ACHN (cell line): ENCODE measurements at places on chromosomes 5 and 9.

- no peak for DNase-seq
These were observed 109.6 kb downstream of the BAAT start for GRCh38 chr9:101274971-101275768.

DNA sequence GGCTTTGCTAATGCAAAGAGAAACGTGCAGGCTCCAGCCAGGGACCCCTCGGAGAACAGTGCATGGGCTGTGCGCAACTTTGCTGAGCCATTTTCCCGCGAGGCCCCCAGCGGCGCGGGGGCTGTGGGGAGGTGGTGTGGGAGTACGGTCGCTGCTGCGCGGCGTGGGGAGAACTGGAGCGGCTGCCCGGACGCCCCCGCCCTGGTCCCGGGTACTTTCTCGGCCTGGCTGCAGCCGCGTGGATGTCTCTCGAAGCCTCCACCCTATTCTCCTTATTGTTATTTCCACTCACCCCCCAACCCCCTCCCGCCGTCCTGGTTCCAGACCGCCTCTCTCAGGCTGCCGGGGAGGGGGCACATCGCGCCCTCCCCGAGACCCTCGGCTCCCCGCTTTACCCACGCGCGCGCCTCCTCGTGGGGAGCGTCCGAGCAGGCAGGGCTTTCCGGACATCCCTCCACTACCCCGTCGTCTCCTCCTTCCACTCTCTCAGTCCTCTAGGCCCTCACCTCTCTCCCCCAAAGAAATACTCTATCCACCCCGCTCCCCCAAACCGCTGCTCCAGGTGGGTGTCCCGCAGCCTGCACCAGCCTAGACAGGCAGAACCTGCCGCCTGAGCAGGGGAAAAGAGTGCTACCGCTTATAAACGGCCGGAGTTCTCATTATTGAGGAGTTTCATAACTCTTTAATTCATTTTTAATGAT, 68.6 kb upstream of the TBCA start:
- no peak for DNase-seq

DNA sequence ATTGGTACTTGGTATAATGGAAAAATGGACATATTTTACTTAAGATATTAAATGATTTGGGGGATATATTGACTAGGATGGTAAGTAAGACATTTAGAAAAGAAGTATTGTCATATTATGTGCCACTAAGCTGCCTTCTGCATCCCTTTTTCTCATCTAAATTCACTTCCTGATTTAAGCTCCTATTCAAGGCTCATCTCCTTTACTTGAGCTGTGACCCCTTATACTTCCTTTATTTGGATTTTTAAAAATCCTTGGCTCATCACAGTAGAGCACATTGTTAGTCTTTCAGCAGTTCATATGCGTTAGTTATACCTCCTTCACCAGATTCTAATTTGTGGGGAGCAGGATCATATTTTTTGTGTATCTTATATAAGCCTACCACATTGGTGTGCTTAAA, 6.6 kb downstream of the COMMD10 start:
- DNase-seq = no peak

GRCh38 chr5:148833122-148833521, 6.7 kb downstream of the ADRB2 start:
- DNase-seq = no peak

DNA sequence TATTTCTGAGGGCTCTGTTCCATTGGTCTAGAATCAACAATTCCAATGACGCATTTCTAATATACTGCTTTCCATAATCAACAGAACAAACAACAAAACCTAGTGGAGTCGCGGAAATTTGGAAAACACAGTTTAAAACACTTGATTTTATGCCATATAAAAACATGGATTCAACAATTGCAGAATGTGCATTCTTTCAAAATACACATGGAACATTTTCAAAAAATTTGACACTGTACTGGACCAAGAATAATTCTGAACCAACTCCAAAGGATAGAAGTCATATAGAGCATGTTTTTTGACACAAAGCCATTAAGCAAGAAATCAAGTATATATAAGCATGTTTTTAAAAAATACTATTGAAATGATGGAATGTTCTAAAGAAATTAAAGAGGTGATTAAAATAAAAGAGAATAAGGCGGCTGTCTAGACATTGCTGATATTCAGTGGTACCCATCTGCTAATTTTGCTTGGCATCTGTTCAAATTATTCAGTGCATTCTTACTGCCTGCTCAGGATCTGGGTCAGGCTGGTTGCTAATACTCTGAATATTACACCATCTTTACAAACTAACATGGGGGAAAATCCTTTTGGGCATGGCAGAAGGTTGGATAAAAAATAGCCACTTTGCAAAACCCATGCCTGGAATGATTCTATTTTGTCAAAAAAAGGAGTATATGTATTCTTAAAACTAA, 221.3 kb downstream of the NPR3 start:
- no peak for DNase-seq

DNA sequence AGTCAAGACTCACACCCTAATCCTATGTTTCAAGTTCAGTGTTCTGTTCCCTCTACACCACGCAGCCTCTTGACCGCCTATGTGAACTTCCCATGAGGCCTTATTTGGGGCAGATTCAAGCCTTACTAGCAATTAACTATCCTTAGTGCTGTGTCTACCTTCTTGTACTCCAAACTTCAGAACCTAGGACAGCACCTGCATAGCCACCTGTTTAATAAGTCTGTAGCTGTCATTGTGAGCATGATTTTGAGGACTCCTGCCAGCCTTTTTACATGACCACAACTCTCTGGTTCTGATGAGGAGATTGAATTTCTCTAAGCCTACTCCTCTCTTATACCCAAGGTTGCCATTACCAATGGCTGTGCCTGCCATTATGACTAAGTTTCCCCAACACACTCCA, 50.8 kb upstream of the PCSK1 start:
- DNase-seq = peak; percentile 49

- DNase-seq = no peak
These were observed 457.3 kb downstream of the ZNF608 start for GRCh38 chr5:124289130-124289529.

DNA sequence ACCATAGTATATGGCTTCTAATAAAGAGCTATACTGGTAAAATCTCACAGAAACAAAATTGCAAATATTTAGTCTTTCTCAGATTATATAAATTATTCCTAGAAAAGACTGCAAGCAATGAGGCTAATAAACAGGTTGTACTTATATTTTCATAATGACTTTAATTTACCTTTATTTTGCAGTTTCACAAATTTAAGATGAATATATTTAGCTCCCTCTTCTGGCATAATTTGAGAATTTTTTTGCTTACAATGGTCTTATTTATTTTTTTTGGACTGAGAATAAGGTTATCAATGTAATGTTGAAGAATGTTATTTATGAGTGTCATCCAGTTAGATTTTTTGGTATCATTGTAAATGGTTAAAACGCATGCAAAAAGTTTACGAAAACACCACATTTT, 56.7 kb downstream of the PIK3R1 start:
- peak; percentile 39 for DNase-seq

DNA sequence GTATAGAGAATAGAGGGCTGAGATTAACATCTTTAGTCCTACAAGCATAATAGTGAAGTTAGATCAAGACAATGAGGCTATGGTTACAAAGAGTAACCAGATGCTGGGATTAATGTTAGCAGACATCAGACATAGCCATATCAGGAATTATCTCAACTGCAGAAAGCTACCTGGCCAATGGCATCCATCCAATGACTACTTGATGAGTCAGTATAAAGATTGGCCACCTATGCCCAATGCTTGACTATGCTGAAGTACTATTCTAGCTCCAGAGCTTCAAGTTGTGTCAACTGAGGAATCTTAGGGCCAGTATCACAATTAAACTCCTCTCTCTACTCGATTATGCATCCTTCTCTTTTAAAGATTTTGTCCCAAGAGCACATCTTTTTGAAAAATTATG, 541.4 kb downstream of the PRELID2 start:
- DNase-seq = no peak

DNA sequence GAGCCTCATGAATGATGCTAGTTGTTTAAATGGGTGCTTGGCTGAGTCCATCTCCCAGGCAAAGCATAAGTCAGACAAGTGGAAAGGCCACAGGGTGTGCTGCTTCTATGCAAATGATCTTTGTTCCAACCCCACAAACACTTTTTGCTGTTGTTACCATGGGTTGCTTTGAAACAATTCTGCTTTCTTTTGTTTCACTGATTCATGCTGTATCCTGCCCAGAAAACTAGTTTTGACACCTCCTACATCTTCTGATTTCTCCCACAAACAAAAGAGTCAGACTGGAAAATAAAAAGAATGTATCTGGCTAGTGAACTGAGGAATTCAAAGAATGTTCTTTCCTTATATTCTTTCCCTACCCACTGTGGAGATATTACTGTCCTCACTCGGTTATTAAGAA, 298.6 kb downstream of the DIRAS2 start:
- DNase-seq = peak; percentile 5

GRCh38 chr9:111040494-111040893, 2.2 kb upstream of the LPAR1 start:
- DNase-seq = no peak

DNA sequence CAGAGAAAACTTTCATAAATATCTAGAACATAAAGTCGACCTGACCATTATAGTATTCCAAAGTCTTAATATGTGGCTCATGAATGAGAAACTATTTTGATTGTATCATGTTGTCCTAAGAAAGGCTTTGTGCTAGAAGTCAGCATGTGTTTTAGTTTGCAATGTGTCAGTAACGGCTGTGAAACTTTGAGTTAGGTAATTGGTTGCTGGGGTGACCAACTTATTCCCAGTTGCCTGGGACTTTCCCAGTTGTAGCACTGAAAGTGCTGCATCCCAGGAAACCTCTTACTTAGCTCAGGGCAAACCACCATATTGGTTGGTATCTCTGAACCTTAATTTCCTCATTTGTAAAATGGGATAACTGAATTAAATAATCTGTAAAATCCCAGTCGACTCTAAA, 114.6 kb upstream of the SLC12A2 start:
- no peak for DNase-seq

DNA sequence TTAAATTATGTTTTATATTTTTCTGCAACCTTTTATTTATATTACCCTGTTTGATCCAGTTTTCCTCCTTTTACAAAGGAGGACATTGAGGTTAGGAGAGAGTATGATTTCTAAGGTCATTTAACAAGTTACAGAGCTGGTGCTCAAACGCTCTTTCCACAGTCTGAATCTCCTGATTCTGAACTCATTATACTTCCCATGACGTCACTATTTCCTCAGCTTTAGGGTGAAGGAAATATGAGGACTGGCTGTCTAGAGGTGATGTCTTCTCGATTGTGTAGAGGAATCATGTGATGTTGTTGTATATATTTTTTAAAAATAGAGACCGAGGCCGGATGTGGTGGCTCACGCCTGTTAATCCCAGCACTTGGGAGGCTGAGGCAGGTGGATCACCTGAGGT, 140.0 kb downstream of the ARHGAP26 start:
- DNase-seq = no peak
